ENCODE measurements at places on chromosomes 13 and 19.

GRCh38 chr19:57599377-57599760, 316 bp upstream of the ZNF530 start:
- DNase-seq = no peak

DNA sequence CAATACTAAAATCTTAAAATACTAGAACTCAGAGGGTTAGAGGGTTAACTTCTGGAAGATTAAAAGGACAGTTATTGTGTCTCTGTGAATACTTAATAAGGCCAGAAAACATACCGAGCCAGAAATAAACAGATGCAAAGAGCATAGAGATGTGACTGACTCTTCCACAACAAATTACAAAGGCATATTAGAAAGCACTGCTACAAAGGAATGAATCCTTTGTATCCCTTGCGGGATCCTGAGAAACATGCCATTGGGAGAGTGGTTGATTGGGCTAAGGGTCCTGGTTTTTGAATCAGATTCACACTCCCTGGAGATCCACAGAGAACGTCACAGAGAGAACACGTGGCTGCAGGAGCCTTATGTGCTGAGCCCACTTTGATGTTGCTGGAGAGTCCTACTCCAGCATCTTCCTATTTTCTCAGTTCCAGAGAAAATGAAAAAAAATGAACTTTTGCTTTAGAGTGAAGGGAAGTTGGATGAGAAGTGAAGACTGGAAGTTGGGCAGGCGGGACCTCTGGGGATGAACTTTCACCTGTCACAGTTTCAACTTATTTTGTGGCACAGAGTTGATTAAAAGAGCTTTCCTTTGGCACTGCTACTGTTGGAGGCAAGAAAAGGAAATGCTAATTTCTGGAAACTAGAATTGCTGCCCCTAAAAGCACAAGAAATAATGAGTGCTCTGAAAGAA, 309.9 kb downstream of the DCT start:
- DNase-seq = no peak

GRCh38 chr19:19034204-19034624, 811 bp downstream of the ARMC6 start:
- DNase-seq = no peak

GRCh38 chr19:42204664-42205063, 12.8 kb downstream of the DEDD2 start:
- no peak for DNase-seq

DNA sequence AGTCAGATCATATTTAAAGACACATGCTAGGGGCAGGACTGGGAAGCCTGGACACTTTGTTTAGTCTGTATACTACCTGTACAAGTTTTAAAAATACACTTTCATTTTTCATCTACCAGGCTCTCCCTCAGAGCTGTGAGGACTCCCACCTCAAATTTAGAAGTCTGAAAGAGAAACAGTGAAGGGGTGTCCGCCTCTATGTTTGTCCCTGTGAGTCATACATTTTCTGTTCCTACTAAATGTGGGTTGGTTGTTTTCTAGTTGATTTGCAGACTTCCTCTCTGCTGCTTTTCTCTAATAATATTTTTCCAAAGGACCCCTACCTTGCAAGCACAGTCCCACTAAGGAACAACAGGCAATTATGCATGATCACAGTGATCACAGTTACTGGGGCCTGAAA, 110.5 kb downstream of the ENOX1 start:
- no peak for DNase-seq

- DNase-seq = no peak
These were observed 13.1 kb upstream of the MCF2L start for GRCh38 chr13:112955956-112956355.

- no peak for DNase-seq
These were observed 14.6 kb downstream of the TMEM150B start for GRCh38 chr19:55310498-55310897.

- no peak for DNase-seq
These were observed 43.2 kb downstream of the SUGT1 start for GRCh38 chr13:52695856-52696255.

DNA sequence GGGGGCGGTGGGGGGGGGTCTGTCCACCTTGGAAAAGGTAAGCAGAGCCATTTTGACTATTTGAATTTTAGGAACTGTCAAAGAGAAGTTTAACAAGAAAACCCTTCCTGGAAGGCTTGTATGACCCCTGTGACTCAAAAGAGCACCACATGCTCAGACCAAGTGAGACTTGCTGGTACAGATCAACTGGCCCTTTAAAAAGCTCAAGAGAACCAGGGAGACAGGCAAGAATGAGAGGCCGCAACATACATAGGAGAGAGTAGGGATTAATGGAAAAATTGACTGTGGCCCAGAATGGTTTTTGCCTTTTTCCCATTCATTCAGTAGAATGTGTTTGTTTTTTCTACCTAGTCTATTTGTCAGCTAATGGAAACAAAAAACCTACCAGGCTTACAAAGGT, 26.2 kb upstream of the ATP8A2 start:
- no peak for DNase-seq

Data from cerebellar nuclear complex (tissue), 1 donor.